Fibroblast of skin of right biceps (primary cell): ENCODE measurements at places on chromosomes 7 and 10.

DNA sequence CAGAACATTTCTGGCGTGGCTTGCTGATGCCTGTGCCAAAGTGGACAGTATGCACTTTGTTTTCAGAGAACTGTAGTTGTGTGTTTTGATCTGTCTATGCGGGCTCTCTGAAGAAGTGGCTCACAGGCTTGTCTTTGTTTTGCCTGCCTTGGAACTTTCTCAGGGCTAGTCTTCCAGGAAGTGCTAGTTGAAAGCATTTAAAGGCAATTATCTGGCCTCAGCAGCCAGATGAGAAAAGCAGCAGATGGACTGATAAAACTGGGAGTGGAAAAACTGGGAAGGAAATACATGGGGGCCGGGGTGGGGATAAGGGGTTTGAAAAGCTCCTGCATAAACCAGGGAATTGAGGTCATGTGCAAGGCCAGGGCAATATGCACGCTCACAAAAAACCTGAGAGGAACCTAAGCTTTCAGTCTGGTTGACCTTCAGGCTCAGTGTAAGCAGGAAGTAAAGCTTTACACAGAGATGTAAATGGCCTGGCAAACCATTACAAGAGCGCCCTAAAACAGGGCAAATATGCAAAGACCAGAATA is 94.5 kb downstream of the ZNF33B start:
- no peak for DNase-seq

- DNase-seq: no peak
Measured at GRCh38 chr7:98303906-98304305, 22.4 kb downstream of the BRI3 start.

DNA sequence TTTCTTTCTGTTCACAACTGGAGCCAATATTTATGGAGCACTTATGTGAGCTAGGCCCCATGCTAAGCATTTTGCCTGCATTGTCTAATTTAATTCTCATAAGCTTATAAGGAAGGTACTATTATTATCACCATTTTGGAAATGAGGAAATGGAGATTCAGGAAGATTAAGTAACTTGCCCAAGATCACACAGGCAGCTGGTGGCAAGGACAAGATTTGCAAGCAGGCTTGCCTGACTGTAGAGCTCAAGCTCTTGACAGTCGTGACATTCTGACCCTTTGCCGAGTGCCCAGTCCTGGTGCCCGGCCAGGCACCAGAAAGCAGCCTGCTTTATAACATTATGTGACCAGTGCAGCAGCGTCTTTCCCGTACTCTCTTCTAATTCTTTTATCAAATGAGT is 38.2 kb downstream of the WNT2 start:
- no peak for DNase-seq

DNA sequence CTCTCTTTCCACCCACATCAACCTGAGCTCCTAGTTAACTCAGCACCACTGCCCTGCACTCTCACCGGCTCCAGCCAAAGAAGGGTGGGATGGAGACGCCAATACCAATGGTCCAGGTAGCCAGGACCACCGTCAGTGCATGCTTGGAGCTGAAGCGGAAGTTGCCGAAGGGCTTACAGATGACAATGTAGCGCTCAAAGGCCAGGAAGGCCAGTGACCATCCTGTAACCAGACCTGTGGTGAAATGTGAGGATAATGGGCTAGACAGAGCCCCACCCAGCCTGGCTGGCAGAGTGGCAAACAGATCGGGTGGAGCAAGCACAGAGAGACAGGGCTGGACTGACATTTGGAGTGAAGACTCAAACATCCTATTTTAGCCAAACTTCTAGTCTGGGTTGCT is 673 bp downstream of the OPN1SW start:
- no peak for DNase-seq

DNA sequence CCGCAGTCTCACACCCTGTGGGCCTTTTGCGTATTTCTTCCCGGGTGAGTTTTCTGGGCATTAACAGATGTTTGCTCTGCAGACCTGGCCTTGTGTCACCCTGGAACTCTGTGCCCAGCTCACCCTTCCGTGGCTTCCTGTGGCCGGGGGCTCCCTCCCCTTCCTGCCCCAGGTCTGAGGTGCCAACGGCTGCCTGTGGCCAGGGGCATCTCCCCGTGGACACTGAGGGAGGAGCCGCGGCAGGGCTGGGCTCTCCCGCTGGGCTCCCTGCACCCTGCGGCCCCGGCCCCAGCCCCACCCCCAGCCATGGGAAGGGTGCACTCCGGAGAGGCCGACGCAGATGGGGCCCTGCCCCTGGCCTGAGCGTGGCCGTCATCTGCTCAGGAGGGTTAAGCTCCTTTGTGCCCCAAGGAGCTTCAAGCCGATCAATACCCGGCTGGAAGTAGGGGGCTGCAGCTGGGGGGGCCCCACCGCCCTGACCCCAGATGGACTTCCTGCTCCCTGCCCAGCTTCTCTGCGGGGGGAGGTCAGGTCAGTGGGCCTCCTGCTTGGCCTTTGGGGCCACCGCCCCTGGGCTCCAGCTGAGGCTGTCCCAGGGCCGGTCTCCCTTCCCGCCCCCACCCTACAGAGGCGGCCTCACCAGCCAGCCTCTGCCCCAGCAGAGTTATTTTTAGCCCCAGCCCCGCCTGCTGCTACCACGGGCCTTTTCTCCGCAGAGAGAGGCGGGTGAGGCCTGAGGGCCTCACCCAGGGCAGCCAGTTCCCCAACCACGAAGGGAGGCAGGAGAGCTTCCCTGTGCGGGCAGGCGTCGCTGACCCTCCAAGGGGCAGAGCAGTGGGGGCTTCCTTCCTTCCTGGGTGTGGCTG is 24.2 kb downstream of the PWWP2B start:
- DNase-seq: peak; percentile 68

- DNase-seq: no peak
Measured at GRCh38 chr7:157415486-157415885, 78.7 kb downstream of the DNAJB6 start.

GRCh38 chr10:14674376-14675050 is 100.2 kb downstream of the FAM107B start:
- no peak for DNase-seq

- no peak for DNase-seq
Measured at GRCh38 chr7:157850481-157851444, 514.0 kb downstream of the DNAJB6 start.

DNA sequence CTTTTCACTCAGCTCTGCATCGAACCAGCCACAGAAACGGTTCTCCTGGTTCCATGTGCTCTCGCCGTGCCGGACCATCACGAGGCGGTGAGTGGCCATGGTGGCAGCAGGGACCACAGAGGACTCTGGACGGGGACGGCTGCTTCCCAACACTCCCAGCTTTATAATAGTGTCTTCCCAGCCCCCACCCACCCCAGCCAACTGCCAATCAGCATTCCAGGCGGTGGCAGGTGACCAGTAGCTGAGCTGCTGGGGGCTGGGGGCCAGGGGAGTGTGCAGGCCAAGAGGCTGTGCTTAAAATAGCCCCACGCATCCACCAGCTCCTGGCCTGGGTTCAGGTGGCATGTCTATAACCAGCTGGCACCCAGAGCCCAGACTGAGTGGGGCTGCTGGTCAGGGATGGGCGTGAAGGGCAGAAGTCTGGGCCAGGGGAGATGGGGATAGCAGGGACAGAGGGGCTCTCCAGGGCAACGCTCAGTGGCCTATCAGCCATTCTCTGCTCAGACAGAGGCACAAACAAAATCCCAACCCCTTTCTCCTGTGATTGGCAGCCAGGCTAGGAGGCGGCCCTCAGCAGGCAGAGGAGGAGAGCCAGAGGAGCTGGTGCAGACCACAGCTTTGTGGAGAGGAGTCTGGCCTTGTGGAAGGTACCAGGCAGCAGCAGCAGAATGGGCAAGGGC is at the start of gene PGAM2:
TSS of gene PGAM2 (minus strand) at position 137 of the 680 bp plus-strand sequence. CDS start at position 99, 38 bp downstream.
- DNase-seq: no peak

GRCh38 chr7:106643216-106644000 is 17.6 kb downstream of the CCDC71L start:
- no peak for DNase-seq

DNA sequence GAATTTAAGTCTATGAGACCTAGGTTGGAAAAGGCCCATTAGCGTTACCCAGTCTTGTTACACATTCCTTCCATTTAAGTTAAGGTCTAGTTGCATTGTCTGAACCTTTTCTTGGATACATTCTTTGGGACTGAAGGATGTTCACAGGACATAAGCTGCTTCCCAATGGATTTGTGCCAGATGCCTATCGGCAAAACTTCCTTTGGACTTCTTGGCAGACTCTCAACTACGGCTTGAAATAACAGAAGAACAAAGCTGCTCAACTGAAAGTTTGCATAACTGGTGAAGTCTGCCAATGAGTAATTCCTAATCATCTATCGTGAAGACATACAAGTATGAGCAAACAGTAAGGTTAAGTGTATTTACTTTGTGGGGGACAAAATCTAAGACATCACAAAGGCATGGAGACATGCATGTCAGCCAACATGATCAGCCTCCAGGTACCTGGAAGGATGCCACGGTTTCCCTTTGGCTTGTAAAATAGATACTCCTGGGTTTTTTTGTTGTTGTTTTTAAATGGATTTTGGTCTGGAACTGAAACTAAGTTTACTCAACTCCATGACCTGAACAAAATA is 35.4 kb downstream of the MALSU1 start:
- DNase-seq: peak; percentile 99

DNA sequence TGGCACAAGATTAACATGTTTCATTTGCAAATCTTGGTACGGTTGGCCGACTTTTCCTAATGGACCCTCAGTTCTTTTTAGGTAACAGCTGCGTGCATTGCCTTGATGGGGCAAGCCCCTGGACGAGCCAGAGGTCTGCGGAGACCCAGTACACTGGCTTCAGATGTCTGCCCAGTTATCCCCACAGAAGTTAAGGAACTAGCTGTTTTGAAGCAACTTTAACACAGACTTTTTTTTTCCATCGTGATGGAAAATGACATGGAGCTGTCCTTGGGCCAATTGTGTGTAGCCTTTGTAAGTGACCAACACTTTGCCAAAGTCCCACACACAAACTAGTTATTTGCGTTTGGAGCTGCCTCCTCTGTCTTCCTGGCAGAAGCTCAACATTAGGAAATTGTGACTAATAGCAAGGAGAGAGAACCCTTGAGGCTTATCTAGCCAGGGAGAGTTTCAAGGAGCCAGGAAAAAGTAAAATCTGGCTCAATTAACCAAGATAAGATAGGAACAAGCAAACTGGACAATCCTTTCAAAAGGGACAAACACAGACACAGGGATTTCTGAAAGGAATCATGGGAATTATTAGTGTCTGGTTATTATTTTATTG is 99.6 kb upstream of the BMPER start:
- peak; percentile 60 for DNase-seq

DNA sequence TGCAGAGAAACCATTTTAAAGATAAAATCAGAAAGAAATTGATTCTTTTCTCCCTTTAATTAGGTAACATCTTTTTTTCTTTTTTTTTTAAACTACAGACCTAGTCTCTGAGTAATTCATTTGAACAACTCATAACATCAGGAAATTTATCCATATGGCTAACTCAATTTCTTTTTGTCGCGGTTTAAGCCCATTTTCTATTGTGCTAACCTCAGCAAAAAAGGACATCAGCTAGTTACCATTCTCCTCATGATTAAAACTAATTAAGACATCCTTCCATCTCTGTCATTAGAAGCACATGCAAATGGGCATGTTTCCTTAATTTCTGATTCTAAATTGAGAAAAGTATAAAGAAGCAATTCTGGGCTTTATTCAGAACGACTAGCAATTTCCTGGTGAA is 57.8 kb downstream of the ANK3 start:
- DNase-seq: no peak

DNA sequence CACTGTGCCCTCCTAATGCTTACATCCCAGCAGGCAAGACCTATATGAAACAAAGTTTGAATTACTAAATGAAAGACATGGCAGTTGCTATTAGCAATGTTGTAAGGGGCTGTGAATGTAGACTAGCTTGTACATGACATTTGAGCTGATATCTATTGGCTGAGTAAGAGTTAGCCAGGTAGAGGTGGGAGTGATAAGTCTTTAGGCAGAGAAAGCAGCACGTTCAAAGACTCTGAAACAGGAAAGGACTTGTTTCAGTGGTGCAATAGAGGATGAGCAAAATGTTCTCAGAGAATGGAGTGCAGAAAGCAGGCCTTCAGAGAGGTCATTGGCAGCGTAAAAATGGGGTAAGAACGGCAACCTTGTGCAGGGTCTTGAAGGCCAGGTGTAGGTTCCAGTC is 687.6 kb downstream of the AUTS2 start:
- DNase-seq: no peak

DNA sequence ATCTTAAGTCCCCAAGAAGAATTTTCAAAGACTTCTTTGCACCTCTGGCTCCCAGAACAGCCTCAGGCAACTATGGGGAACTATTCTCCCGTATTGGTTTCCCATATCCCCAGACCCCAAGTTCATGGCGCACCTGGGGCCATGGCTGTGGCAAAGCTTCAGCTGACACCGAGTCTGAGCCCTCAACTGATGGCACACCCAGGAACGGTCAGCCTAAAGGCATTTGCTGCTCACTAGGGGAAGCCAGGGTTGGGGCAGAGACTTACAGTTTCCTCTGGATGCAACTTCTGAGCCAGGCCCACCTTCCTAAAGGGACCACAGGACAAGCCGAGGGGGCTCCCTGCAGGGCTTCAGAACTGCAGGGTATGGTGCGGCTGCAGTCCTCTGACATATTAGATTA is 13.7 kb upstream of the CPA1 start:
- DNase-seq: no peak

DNA sequence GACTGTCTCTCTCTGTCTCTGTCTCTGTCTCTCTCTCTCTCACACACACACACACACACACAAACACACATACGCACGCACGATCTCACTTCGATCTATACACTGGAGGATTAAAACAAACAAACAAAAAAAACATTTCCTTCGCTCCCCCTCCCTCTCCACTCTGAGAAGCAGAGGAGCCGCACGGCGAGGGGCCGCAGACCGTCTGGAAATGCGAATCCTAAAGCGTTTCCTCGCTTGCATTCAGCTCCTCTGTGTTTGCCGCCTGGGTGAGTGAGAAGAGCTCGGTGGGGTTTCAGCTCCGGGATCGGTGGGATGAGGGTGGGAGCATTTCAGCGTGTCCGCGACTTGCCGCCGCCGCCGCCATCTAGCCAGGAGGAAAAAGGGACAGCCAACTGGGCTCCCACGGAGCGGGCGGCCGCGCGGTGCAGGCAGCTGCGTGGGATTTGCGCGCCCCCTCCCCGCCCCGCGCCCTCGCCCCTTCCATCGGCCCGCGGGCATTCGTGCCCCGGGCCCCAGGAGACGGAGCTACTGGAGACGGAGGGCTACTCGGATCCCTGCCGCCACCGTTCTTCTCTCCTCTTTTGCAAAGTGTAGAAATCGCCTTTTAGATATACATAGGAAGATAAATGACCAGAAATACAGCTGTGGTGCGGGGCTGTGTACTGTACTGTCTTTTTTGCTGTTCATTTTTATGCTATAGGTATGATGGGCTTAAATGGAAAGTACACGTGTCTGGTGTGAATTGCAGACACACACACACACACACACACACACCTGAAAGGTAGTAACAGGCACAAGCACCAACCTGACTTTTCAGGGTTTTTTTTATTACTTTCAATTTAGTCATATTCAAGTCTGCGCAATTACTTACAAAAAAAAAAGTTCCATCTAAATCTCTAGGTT is 581 bp downstream of the PTPRZ1 start:
- peak; percentile 14 for DNase-seq
